ENCODE measurements at places on chromosomes 3 and 15.

GRCh38 chr3:52779011-52779836, 1.8 kb downstream of the ITIH1 start:
- peak; percentile 3 for DNase-seq

- no peak for DNase-seq
Measured at GRCh38 chr3:161028555-161029153, 76.5 kb downstream of the B3GALNT1 start.

DNA sequence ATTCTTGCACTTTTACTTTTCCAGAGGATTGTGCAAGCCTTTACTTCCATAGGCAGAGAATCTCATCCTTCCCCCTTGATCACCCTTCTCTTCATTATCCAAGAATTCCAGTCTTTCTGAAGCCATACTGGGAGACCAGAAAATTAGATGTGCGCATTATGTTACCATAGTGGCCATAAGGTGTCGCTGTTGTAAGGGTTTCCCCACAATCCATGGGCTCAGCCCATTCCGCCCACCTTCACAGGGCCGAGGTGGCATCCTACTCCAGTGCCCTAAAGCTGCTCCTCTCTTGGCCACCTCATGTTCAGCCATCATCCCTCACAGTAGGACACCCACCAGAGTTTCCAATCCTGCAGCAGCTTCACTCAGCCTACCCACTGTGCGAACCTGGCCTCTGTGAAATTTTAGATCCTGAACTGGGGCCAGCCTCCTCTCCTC, 35.0 kb downstream of the CTSH start:
- peak; percentile 65 for DNase-seq

DNA sequence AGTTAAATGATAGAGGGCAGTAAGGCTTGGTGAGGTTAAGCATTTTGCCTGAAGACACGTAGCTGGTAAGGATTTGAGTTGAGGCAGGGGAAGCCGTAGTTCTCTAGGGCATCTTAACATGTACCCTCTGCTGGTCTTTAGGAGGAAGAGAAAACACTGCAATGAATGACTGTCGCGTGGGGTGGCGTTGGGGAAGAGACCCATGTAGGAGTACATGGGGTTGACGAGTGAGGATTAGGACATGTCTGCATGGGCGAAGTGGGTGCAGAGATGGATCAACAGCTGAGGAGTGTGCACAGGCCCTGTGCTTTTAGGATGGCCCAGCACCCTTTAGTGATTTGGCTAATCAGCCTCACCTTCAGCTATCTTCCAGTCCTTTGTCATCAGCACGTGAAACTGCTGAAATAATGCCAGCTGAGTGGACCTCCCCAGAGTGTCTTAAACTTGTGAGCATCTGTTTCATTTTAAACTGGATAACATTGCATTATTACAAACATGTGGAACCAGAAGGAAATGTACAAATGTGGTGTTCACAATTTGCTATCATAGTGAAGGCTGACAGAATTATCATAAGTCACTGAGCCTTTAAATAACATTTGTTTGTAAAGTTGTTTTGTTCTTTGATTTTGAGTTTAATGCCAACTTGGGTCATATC, 15.3 kb downstream of the P2RY14 start:
- DNase-seq: no peak

DNA sequence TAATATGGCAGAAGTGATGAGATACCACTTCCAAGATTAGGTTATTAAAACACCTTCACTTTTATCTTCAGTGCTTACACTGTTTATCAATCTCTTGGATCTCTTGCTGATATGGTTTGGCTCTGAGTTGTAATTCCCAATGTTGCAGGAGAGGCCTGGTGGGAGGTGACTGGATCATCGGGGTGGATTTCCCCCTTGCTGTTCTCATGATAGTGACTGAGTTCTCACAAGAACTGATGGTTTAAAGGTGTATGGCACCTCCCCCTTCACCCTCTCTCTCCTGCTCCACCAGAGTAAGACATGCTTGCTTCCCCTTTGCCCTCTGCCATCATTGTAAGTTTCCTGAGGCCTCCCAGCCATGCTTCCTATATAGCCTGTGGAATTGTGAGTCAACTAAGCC, 11.8 kb downstream of the GOLIM4 start:
- DNase-seq: no peak

DNA sequence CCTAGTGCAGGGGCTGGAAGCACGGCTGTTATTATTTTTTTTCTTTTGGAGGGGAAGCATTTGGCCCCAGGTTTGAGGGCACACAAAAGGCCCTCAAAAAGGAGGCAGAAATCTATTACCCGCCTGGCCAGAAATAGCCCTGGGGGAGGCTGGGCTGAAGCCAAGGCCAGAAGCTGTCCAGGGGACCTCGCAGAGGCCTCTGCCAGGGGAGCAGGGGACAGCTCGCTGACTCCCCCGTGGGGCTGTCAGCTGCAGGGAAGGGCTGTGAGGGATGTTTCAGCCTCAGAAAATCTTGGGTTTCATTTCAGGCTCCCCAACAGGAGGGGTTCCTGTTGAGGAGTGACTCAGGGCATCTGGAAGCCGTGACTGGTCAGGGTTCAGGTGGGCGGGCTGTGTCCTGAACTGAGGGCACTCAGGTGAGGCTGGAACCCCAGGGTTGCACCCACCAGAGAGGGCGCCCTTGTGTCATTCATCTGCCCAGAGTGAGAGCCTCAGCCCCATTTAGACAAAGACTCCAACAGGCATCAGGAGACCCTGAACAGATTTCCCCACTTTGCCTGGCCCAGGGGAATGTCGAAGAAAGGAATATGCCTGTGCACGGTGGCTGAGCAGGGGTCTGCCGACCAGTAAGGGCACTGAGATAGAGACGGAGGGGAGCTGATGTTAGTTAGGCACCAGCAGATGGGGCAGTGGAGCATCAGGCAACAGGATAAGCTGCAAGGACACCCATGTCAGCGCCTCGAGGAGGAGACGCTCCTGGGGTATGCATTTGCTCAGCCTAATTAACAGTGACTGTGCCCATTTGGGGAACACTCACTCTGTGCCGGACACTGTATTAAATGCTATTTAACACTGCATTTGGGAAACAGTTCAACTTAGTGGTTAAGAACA, 43.5 kb upstream of the SLC6A11 start:
- DNase-seq: peak; percentile 81

DNA sequence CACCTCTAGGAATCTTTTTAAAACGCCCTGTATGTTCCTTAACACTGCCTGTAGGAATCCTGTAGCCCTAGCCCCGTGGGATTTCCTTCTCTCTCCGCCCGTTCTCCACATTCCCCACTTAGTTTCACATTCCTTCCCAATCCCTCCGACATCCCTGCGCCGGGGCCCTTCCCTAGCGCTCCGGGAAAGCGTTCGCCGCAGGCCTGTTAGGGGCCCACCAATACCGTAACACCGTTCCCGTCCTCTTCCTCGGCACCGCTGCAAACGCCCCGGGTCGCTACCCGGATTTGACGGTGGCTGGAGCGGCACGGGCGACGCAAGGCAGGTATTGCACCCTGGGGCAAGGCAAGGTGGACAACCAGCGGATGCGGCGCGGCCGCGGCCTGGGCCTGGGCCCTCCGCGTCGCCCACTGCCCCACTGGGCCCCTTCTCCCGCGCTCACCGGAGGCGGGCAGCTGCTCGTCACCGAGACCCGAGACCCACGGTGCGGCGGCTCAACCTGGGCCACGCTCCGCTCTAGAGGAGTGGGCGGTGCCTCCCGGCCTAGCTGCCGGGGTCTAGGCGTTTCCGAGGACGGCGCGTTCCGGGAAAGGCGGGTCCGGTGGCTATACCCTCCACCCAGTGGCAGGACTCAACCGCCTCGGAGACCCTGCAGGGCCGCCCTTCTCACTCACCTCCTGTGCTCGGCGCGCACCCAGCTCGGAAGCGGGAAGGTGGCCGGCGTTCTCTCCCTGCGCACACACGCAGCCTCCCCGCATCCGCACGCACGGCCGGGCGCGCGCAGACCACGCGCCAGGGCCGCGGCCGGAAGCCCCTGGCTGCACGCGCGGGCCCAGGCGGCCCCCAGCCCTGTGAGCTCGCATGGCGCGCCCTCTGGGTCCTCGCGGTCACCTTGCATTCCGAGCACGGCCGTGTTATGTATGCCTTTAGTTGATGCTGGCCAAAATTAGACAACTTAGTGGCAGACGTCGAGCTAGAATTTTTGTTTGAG, at the start of gene B3GALNT1:
Gene B3GALNT1, minus strand, starts transcription at position 789 of the 991 bp plus-strand sequence. CDS start 18,595 bp downstream, outside the sequence.
- peak; percentile 73 for DNase-seq

GRCh38 chr15:46080016-46080415, 445.2 kb downstream of the SQOR start:
- peak; percentile 35 for DNase-seq

GRCh38 chr3:66598168-66598567, 97.3 kb upstream of the LRIG1 start:
- DNase-seq: no peak

DNA sequence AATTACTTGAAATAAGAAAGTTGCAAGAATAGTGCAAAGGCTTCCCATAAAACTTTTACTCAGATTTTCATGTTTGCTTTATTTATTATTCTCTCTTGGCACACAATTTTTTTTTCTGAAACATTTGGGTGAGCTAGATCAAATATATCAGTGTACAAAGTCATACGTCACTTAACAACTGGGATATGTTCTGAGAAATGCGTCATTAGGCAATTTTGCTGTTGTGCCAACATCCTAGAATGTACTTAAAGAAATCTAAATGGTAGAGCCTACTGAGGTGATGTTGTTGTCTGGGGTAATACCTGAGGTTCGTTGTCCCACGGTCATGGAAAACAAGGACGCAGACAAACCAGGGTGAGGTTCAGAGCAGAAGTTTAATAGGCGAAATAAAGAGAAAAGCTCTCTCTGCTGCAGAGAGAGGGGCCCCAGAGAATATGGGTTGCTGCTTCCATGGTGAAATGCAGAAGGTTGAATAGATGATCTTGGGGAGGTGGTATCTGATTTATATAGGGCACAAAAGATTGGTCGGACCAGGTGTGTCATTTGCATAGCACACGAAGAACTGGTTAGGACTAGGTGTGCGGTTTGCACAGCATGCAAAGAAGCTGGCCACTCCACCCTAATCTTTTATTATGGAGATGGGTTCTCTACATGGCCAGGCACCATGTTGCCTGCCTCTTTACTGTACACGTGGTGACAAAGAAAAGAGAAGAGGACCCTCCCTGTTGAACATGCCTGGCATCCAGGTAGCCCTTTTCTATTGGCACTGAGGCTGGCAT, 8.8 kb upstream of the GRAMD1C start:
- DNase-seq: no peak

DNA sequence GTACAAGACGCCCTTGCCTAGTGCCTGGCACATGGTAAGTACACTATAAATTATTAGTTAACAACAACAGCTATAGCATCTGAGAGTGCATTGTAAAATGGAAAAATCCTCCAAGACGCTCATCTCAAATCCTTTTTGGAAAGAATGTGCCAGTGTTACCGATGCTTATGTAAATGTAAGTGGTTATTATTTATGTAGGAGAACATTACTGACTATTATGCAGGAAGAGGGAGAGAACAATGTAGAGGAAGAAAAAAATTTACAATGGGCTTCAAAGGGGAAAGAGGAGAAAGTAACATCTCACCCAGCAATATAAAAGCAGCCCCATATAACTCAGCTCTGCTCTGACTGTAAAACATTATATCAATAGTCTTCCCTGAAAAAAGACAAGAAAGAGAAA, 155.3 kb upstream of the LPP start:
- no peak for DNase-seq

DNA sequence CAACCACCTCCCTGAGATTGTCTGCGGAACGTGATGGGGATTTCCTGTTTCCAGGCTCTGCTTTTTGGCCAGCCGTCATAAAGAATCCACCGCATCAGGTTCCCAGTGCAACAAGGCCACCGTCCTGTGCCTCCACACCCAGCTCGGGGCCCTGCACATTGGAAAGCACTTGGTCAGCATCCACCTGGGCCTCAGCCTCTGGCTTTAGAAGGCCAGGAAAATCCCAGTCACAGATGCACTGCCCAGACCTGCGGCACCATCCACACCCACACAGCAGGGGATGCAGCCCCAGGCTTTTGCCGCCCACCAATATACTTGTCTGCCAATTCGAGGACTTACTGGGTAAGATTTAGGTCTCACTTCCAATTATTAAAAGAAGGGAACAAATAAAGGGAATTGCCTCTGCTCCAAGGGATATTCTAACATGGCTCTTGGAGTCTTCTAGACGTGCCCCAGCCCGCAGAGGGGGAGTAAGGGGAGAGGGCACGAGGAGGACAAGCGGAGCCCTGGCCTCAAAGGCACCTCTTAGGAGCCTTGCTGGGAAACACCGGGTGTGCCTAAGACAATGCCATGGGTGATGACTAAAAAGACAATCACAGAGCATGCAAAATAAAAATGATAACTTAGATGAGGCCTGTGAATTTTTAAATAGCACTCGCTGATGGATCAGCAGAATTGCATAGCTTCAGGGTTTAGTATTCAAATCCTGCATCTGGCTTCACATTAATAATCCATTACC, 169.2 kb downstream of the FOXP1 start:
- no peak for DNase-seq

GRCh38 chr3:120554812-120555606, 41.1 kb upstream of the NDUFB4 start:
- DNase-seq: no peak

DNA sequence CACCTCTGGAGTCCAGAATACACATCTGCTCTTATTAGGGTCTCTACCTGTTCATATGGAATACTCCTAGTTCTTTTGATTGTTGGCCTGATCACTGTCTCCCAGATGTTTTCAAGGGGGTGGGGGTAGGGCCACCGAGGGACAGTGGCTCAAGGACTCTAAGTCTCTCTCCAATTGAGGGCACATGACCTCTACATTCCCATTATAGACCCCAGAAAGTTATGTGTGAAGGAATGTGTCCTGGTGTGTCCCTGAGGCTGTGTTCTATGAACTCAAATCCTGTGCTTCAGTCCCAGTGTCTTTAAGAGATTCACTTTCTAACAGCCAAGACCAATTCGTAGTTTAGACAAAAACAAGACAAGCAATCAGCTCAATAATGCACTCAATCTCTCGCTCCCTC, 357.4 kb downstream of the ERC2 start:
- DNase-seq: no peak

- DNase-seq: no peak
Measured at GRCh38 chr15:57915827-57916531, 149.5 kb downstream of the ALDH1A2 start.

DNA sequence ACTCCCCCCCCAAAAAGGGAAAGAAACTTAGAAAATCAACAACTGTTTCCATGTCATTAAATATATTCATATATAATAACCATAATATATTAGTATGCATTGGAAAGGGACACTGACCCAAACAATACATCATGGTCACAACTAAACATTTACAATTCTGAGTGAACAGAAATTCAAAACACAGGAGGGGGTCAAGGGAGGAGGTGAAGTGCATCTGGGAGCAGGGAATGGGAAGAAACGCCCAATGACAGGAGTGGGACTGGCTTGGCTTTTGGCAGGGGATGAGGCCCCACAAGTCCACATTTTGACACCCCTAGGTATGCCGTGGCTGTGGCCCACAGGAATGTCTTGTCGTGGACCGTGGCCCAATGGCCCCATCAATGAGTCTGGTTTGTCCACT, 41.1 kb downstream of the FGD5 start:
- DNase-seq: no peak

- DNase-seq: no peak
Measured at GRCh38 chr15:35851491-35851890, 305.5 kb upstream of the DPH6 start.

GRCh38 chr3:107822308-107822707, 268.5 kb downstream of the CD47 start:
- no peak for DNase-seq

GRCh38 chr15:42332331-42332730, 27.0 kb upstream of the CAPN3 start:
- no peak for DNase-seq
